Colonic mucosa (tissue), 4 donors: ENCODE measurements at places on chromosomes 7 and 10. TPM values are rescaled to one million over a fixed set of nuclear protein-coding genes. Genes with fewer than 3 reads are reported as not detected.

Gene GRID2IP
- 0.37 TPM for total RNA-seq

Gene GPNMB
- 43.3 TPM for total RNA-seq

Gene GNAT3
- total RNA-seq, result not detected

DNA sequence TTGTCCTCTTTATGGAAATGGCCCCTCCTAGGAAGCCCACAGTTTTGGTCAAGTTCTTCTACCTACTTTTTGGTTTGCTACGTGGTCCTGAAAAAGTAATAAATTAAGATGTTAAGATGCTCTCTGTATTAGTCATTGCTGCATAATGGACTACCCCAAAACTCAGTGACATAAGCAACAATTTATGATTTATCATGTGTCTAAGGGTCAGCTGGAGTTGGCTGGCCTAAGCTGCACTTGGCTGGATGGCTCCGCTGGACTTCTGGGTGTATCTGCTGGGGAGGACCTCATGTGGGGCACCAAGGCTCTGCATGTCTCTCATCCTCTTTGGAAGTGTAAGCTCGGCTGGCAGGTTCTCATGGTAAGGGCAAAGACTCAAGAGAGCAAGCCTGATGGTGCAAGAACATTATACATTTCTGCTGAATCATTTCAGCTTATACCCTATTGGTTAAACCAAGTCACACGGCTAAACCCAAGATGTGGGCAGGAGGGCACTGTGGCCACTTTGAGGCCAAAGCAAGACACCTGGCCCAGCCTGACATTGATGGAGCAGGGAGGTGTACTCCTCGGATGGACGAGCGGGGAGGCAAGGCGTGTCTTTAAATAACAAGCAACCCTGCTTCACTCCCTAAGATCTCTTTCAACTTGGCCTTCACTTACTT, 47.7 kb downstream of the TBXAS1 start:
- H3K27ac ChIP-seq, result no peak overlapping the region
- no peaks in the 10 kb centered on the region for H3K4me1 ChIP-seq
- no peaks in the 10 kb centered on the region for H3K36me3 ChIP-seq
- H3K4me3 ChIP-seq, result no peak overlapping the region

Gene SMKR1
- total RNA-seq, result 0.32 TPM

- H3K27ac ChIP-seq, result no peak overlapping the region
- DNase-seq, result no peak
- H3K36me3 ChIP-seq, result no peaks in the 10 kb centered on the region
- no peaks in the 10 kb centered on the region for H3K4me1 ChIP-seq
Observed at GRCh38 chr10:2030046-2030445, 292.7 kb upstream of the ADARB2 start.

GRCh38 chr10:21526188-21526859, 842 bp upstream of the SKIDA1 start:
- H3K27me3 ChIP-seq, result peaks cover 5% of the 10 kb centered on the region
- H3K4me3 ChIP-seq, result peak overlapping the region; percentile 62
- no peaks in the 10 kb centered on the region for H3K36me3 ChIP-seq
- no peaks in the 10 kb centered on the region for H3K4me1 ChIP-seq
- DNase-seq, result peak; percentile 71

GRCh38 chr7:48365010-48365409, 193.8 kb downstream of the ABCA13 start:
- H3K36me3 ChIP-seq, result no peaks in the 10 kb centered on the region
- no peaks in the 10 kb centered on the region for H3K27me3 ChIP-seq
- H3K4me1 ChIP-seq, result no peaks in the 10 kb centered on the region
- H3K4me3 ChIP-seq, result no peak overlapping the region
- no peak overlapping the region for H3K27ac ChIP-seq

Gene NAT16
- not detected for total RNA-seq

Gene CLDN15
- 49.5 TPM for total RNA-seq

Gene OR13A1
- not detected for total RNA-seq

GRCh38 chr7:73865738-73866445, 4.9 kb downstream of the TMEM270 start:
- H3K36me3 ChIP-seq, result no peaks in the 10 kb centered on the region
- H3K4me3 ChIP-seq, result no peak overlapping the region
- no peak overlapping the region for H3K27ac ChIP-seq
- no peak for DNase-seq
- H3K4me1 ChIP-seq, result no peaks in the 10 kb centered on the region

DNA sequence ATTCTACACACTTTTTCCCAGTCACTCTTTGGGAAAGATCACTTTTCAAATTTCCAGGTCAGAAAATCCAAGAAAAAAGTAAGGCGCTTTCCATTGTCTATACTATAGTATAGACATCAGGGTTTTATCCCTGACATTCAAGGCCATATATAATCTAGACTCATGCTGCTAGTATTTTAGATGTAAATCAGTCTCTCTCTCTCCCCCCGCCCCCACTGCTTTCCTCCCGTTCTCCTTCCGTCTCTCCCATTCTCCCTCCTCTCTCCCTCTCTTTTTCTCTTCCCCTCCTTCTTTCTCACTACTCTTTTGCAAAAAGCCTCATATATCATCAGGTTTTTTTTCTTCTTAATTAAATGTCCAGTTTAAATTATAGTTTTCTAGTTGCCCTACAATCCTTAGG, 154.8 kb downstream of the PHF14 start:
- no peaks in the 10 kb centered on the region for H3K27me3 ChIP-seq
- H3K4me3 ChIP-seq, result no peak overlapping the region
- no peak for DNase-seq
- no peaks in the 10 kb centered on the region for H3K36me3 ChIP-seq
- no peak overlapping the region for H3K27ac ChIP-seq
- H3K4me1 ChIP-seq, result peaks cover 3% of the 10 kb centered on the region

- H3K27ac ChIP-seq, result no peak overlapping the region
- no peak overlapping the region for H3K4me3 ChIP-seq
- H3K36me3 ChIP-seq, result no peaks in the 10 kb centered on the region
- H3K4me1 ChIP-seq, result no peaks in the 10 kb centered on the region
Observed at GRCh38 chr7:155483868-155484325, 26.0 kb downstream of the EN2 start.

Gene ODAD2
- 0.61 TPM for total RNA-seq

DNA sequence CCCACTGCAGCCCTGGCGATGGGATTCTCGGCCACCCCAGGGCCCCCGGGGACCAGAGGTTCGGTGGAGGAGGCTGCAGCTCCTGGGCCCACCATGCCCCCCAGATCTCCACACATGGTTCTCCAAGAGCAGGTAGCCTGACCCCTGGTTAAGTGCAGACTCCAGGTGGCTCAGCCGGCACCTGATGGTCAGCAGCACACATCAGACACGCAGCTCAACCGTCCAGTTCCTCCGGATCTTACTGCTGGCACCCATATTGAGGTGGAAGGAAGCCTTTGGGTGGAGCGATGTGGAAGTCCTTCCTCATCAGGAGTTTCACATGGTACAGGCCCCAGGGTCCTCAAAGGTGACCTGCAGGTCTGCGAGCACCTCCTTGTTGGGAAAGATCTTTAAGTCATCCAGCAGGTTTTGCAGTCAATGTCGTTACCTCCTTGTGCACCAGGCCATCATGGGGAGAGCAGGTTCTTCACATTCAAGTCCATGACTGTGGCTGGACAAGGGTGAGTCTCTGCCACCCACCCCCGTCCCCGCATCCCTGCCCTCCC, 74.2 kb upstream of the EEPD1 start:
- H3K36me3 ChIP-seq, result no peaks in the 10 kb centered on the region
- H3K27me3 ChIP-seq, result no peaks in the 10 kb centered on the region
- H3K4me3 ChIP-seq, result no peak overlapping the region
- no peak overlapping the region for H3K27ac ChIP-seq
- no peaks in the 10 kb centered on the region for H3K4me1 ChIP-seq
- no peak for DNase-seq

DNA sequence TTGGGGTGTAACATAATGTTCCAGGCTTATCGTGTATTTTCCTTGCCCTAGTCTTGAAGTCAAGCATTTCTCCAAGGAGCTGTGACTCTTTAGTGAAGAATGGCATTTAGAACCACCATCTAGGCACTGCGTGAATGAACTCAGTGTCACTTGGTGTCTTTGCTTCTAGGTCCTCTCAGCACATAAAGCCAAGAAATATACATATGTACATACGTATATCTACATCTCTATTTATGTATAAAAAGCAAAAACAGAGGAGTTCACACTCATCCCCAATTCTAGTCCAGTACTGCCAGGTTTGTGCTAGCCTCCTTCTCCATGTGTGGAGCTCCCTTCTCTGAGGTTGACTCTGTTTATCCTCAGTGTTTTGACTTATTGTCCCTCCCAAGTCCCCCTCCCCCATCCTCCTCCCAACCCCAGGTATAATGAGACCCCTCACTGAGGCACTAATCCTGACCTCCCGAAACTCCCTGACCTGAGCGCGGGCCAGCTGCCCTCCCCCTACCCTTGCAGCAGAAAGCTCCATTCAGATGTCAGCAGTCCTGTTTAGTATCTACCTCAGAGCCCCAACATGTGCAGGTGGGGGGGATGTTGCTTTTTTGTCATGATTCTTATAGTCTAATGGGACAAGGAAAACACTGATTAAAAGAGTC, 61.5 kb downstream of the GDI2 start:
- no peaks in the 10 kb centered on the region for H3K36me3 ChIP-seq
- no peaks in the 10 kb centered on the region for H3K27me3 ChIP-seq
- DNase-seq, result no peak
- H3K4me3 ChIP-seq, result no peak overlapping the region
- no peaks in the 10 kb centered on the region for H3K4me1 ChIP-seq

DNA sequence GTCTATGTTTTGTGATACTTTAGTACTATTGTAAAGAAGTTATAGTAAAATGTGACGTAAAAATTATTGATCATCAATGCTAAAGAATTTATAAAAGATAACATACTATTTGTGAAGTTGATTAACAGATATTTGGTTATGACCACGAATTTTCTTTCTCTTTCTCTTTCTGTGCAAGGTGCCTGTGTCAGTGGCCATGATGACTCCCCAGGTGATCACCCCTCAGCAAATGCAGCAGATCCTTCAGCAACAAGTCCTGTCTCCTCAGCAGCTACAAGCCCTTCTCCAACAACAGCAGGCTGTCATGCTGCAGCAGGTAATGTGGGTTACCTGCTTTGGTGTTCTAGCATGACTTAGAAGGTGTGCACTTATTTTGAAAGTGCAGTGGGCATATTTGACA, 213.7 kb downstream of the FOXP2 start:
- no peak overlapping the region for H3K4me3 ChIP-seq
- no peaks in the 10 kb centered on the region for H3K36me3 ChIP-seq
- no peak overlapping the region for H3K27ac ChIP-seq
- no peaks in the 10 kb centered on the region for H3K4me1 ChIP-seq
- H3K27me3 ChIP-seq, result no peaks in the 10 kb centered on the region
- no peak for DNase-seq

DNA sequence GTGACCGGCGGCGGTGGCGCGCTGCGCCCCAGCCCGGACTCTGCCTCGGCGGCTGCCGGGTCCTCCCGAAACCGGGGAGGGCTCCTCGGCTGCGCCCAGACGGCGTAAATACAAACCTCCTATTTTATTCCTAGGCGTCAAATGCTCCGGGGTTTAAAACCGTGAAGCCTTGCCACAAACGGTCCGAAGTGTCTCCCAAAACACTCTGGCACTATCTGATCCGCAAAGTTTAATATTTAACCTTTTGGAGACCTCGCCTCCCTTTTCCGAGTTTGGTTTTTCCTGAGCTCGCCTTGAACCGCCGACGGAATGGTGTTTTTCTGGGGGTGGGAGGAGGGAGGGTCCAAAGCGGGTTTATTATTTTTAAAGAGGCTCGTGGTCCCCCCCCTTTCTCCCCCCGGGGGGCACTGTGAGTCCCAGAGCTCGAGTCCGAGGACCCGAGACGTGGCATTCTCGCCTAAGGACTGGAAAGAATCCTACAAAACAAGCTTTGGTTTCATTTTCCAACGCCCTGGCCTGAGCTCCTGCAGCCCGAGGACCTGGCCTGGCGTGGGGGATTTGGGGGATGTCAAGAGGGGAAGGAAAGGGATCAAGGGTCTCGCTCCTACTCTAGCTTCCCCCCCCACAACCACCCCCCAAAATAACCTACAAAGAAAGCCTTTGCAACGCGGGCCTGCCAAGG, 1.8 kb downstream of the TNRC18 start:
- peak overlapping the region; percentile 91 for H3K4me3 ChIP-seq
- peaks cover 14% of the 10 kb centered on the region for H3K4me1 ChIP-seq
- no peaks in the 10 kb centered on the region for H3K36me3 ChIP-seq
- peak; percentile 74 for DNase-seq
- peak overlapping the region; percentile 96 for H3K27ac ChIP-seq
- H3K27me3 ChIP-seq, result no peaks in the 10 kb centered on the region

Gene SUN3
- not detected for total RNA-seq

DNA sequence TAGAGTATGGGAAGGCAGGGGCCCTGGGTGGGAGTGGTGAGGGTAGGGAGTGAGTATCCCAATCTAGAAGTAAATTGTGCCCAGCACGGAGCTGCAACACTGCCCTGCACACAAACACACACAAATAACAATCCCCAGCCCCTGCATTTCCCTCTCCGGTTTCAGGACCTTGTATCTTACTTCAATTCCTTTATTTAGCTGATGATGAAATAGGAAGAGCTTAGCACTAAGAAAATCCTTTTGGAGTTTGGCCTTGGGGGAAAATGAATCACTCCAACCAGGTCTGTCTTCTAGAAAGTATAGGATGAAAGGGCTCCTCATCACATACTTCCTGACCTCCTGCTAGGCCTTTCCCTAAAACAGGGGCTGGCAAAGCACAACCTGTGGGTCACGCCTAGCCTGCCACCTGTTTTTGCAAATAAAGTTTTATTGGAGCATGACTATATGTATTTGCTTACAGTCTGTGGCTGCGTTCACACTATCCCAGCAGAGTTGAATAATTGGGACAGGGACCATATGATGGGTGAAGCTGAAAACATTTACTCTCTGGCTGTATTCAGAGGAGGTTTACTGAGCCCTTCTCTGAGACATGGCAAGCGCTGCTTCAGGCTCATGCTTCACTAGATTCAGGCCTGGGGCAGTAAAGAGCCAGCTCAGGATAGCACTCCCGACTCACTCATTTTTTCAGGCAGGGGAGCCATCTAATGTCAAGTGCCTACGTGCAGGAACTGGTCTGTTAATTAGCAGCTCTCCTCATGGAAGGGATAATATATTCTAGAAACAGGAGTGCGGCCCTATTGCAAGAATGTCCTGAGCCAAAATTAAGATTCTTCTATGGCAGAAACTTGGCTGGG, 111.0 kb downstream of the EGFR start:
- H3K27me3 ChIP-seq, result no peaks in the 10 kb centered on the region
- peak; percentile 59 for DNase-seq
- H3K4me1 ChIP-seq, result peaks cover 13% of the 10 kb centered on the region
- peak overlapping the region; percentile 77 for H3K27ac ChIP-seq
